NCI-H1436 treated with DMSO at 0.1 percent for 48 hours (cell line): ENCODE measurements at places on chromosomes 11 and 22.

DNA sequence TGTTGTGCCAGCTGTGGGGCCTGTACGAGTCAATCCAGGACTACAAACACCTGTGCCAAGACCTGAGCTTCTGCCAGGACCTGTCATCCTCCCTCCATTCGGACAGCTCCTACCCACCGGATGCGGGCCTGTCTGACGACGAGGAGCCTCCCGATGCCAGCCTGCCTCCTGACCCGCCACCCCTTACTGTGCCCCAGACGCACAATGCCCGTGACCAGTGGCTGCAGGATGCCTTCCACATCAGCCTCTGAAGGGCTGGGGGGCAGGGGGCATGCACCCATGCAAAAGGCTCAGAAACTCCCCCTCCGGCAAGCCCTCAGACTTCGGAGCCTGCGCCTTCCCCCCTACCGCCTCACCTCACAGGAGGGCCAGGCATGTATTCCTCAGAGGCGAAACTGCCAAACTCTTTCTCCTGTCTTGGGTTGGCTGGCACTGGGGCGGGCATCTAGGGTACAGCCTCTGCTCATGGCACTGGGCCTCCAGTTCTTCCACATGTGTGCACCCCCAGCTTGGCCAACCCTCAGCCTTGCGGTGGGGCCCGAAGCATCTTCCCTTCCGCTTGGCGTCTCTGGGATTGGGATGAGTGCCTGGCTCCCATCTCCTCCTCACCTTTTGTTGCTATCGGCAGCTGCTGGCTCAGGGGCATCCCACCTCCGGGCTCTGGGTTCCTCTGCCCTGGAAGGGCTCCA is 1.2 kb downstream of the FAM89B start:
- no peak for DNase-seq

- DNase-seq = no peak
These were observed 4.0 kb upstream of the WNT11 start for GRCh38 chr11:76209973-76210930.

GRCh38 chr22:30864441-30865420 is 103.8 kb downstream of the MORC2 start:
- no peak for DNase-seq

- DNase-seq = no peak
These were observed 117.6 kb downstream of the FAT3 start for GRCh38 chr11:92342034-92342720.

DNA sequence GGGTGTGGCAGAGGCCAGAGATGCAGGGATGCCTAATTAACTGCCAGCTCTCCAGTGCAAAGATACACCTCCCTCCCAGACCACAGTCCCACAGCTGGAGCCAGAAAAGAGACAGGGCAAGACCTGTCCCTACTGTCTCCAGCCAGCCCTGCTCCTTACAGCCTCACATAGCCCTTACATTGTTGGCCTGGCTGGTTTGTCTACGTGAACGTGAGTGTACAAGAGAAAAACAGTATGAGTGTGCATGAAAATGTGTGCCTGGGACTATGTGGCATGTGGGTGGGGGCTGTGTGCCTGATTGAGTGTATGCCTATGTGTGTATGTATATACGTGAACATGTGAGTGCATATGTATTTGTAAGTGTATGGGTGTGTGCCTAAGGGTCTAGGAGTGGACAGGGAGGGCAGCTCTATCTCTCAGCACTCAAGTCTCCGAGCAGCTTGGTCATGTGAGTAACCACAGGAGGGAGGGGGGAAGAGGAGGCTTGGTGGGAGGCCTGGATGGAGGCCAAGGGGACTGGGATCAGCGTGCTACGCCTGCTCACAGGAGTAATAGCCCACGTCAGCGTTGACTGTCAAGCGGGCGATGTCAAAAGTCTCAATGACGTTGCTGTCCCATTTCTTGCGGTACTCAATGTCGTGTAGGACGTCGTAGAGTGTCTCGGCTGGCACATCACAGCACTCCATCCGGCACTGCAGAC is 6.6 kb upstream of the ARAP1 start:
- no peak for DNase-seq

GRCh38 chr11:47768101-47768612 is 1.0 kb upstream of the FNBP4 start:
- peak; percentile 54 for DNase-seq

GRCh38 chr22:48647606-48648515 is 1179.8 kb downstream of the BRD1 start:
- DNase-seq = no peak

- no peak for DNase-seq
These were observed 6.4 kb downstream of the CCND1 start for GRCh38 chr11:69647390-69647748.

GRCh38 chr11:85951049-85951405 is 95.8 kb downstream of the CCDC83 start:
- DNase-seq = no peak

- no peak for DNase-seq
These were observed 765 bp downstream of the RCOR2 start for GRCh38 chr11:63915961-63916836.

GRCh38 chr22:38176170-38176741 is 5.4 kb downstream of the PLA2G6 start:
- no peak for DNase-seq

DNA sequence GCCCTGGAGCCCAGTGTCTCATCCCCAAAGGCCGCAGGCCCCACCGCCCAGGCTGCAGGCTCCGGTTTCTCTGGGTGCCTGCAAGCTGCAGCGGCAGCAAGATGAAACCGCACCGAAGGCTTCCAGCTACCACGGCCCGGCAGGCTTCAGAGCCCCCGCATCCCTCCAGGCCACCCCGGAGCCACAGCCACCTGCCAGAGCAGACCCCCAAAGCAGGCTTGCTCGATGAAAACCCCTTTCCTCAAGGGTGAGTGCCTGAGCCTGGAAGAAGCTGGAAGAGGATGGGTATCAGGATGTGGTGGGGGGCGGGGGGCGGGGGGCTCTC is 24.5 kb upstream of the GNB1L start:
- no peak for DNase-seq

- DNase-seq = no peak
These were observed 16.0 kb downstream of the LRRC55 start for GRCh38 chr11:57197762-57198161.

DNA sequence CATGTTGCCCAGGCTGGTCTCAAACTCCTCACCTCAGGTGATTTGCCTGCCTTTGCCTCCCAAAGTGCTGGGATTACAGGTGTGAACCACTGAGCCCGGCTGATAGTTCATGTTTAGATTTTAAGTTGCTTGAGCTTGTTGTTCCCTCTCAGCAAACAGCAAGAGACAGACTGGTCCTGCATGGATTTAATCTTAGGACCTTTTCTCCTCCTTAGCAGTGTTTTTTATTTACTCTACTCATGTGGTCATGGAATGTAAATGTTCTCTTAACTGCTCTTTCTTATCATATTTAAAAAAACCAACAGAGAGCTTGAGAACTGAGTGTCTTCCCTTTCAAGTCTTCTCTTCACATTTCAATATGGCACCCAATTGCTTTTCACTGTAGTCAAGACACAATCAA is 22.7 kb upstream of the PRDM10 start:
- DNase-seq = no peak

- DNase-seq = no peak
These were observed 432 bp upstream of the GRK2 start for GRCh38 chr11:67265633-67266448.

DNA sequence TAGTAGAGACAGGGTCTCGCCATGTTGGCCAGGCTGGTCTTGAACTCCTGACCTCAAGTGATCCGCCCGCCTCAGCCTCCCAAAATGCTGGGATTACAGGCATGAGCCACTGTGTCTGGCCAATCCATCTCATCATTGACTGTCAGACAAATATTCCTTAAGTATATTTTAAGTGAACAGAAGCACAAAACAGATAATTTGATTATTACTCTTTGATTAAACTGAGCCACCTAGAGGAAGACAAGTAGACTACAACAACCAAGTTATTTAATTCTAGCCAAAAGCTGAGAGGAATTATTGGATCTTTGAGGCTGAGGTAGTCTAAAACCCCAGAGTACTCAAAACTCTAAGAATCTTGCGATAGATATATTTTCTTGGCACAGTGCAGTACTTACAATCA is 1.2 kb downstream of the ACRV1 start:
- no peak for DNase-seq

- DNase-seq = no peak
These were observed 160.1 kb downstream of the SWAP70 start for GRCh38 chr11:9823887-9824385.

GRCh38 chr22:29002603-29003002 is 59.0 kb downstream of the C22orf31 start:
- no peak for DNase-seq

DNA sequence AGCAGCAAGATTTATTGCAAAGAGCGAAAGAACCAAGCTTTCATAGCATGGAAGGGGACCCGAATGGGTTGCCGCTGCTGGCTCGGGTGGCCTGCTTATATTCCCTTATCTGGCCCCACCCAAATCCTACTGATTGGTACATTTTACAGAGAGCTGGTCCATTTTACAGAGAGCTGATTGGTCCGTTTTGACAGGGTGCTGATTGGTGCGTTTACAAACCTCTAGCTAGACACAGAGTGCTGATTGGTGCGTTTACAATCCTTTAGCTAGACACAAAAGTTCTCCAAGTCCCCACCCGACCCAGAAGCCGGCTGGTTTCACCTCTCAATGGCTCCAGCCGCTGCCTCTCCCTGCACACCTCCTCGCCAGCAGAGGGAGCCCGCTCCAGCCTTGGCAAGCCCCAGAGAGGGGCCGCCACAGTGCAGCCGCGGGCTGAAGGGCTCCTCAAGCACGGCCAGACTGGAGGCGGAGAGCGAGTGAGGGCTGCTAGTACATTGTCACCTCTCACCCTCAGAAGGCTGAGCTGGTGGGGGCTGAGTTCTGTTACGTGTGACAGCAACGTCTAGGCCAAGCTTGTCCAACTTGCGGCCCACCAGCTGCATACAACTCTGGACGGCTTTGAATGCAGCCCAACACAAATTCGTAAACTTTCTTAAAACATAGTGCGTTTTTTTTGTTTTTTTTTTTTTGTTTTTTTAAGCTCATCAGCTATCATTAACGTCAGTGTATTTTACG is 8.7 kb downstream of the PTH start:
- DNase-seq = no peak

DNA sequence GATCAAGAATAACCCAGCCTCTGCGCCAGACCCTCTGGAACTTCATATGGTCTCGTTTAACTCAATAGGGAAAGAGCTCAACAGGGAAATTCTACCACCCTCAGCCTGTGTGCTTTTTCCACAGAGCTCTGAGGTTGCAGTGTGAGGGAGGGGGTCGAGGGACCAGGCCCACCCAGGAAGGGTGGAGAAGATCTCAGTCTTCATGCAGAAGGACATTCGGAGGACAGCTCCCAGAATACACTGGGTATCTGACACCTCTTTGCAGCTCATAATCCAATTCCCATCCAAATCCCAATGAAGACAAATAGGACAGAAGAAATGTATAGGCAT is 56.6 kb downstream of the ST14 start:
- no peak for DNase-seq

- no peak for DNase-seq
These were observed 1.9 kb upstream of the NECTIN1 start for GRCh38 chr11:119730789-119731386.

- no peak for DNase-seq
These were observed 66.6 kb downstream of the CACNG2 start for GRCh38 chr22:36636916-36637315.

DNA sequence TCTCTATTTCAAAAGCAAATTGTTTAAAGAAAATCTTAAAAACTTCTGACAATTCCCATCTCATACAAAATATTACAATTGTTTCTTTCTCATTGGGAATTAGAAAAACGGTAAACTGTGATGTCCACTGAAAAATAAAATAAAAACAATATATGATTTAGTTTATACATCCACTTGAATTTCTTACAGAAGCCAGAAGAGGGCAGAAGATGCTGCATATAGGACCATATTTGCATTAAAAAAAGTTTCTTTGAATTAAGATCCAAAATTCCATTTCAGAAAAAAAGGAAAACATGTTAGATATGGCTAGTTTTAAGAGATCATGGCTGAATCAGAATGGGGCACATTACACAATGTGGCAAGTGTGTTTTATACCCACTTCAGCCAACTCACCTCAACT is 39.3 kb upstream of the LRRC4C start:
- DNase-seq = no peak

DNA sequence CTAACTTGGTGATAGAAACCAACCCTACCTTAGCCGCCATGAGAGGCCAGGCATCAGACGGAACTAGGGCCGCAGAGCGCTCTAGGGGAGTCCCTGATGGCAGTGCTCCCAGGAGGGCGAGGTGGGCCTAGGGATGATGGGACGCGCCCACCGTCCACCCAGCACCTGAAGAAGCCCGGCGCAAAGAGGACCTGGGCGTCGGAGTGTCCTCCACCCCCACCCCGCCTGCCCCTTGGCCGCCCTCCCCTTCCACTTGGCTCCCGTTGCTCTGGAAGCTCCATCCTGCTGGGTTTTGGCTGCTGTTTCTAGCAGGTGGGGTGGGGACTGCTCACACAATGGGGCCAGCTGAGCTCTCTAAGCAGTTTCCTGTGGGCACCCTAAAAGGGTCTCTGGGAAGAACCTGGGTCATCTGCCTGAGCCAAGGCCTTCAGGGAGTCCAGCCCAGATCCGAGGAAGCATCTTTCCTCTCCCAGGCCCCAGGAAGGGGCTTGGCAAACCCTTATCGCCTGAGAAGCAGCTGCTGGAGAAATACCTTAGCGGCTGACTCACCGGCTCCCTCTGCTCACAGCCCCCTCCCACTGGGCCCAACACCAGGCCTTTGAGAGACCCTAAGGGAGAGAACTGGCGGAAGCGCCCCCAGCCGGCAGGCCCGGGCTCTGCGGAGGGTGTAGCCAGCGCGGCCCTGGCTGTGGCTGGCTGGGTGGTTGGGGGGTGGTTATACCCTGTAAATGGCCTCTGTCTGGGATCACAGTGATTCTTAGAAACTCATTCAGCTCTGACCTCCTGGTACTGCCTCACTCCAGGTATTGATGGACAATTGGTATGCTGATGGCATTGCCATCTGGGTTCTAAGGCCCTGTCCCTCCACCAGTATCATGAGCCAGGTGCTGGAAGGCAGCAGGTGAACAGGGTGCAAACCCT is 19.3 kb downstream of the CREB3L1 start:
- no peak for DNase-seq

DNA sequence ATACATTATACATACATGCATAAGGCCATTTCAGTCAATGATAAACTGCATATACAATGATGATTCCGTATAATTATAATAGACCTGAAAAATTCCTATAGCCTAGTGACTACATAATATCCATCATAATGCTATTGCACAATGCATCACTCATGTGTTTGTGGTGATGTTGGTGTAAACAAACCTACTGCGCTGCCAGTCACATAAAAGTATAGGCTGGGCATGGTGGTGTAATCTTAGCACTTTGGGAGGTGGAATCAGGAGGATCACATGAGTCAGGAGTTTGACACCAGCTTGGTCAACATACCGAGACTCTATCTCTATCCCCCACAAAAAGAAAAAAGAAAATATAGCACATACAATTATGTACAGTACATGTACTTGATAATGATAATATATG is 163.7 kb upstream of the DDI1 start:
- no peak for DNase-seq

DNA sequence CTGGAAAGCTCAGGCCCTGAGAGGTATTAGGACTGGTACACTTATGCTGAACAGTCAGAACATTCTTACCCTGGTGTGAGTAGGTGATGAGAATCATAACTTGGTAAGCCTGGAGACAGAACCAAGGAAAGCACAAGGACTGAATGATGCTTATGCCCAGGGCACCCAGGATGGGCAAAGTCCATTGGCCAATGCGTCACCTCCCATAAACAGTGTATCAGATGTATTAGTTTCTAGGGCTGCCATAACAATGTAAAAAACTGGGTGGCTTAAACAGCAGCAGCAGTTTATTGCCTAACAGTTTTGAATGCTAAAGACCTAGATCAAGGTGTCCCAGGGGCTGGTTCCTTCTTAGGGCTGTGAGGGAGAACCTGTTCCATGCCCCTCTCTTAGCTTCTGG is 107.0 kb downstream of the FAR1 start:
- no peak for DNase-seq

GRCh38 chr11:23569134-23569533 is 708.9 kb upstream of the CCDC179 start:
- DNase-seq = no peak
